ENCODE measurements at places on chromosomes 13 and 19.

- DNase-seq = no peak
These were observed 1.8 kb downstream of the SHISA7 start for GRCh38 chr19:55441319-55441691.

DNA sequence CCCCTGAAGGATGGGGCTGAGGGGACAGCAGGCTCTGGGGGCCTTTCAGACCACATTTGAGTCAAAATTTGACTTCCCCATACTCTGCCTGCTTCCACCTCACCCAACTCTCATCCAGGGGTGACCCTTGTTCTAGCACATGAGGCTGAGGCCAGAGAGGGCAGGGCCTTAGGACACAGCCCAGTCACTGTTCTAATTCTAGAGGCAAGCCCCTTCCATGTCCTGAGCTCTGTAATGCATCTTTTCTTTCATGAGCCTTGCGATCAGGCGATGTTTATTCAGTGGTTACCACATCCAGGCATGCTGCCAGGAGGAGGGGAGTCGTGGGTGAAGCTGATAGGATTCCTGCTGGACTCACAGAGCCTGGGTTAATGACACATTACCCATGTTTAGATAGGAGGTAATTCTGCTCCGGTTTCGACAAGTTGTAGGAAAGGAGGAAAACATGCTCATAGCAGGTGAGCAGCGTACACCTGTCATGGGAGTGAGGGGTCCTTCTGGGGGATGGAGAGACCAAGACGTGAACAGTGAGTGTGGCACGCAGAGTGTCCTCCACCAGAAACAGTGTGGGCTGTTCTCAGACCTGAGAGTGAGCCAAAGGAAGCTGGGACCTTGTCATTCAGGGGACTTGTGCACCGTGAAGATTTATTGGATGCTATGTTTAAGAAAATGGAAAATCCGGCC lies 9.3 kb downstream of the RPS9 start:
- peak; percentile 83 for DNase-seq

DNA sequence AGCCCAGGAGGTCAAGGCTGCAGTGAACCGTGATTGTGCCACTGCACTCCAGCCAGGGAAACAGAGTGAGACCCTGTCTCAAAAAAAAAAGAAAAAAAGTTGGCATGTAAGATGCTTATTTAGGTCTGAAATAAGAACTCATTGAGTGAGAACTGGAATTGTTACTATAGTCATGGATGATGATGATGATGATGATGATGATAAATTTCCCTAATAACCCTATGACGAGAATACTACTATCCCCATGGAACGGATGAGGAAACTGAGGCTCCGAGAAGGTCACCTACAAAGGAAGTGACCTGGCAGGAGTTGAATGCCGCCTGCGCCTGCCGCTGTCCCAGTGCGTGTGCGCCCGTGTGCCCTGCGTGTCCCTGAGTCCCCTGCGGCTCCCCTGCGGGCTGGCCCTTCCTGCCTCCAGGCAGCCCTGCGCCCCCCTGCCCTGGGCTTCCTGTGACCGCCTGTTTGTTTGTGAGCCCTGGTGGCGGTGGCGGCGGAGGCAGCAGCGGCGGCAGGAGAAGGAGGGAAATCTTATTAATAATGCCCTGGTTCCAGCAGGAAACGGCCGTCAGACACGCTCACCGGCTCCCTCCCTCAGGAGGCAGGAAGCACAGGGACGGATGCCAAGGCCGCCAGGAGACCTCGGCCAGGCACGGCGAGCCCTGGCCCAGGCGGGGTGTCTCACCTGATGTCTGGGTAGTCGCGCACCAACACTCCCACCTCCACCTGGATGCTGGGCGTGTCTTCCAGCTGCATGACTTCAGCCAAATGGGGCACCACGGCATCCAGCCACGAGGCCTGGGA lies 29.6 kb downstream of the EXOC3L2 start:
- DNase-seq = no peak

DNA sequence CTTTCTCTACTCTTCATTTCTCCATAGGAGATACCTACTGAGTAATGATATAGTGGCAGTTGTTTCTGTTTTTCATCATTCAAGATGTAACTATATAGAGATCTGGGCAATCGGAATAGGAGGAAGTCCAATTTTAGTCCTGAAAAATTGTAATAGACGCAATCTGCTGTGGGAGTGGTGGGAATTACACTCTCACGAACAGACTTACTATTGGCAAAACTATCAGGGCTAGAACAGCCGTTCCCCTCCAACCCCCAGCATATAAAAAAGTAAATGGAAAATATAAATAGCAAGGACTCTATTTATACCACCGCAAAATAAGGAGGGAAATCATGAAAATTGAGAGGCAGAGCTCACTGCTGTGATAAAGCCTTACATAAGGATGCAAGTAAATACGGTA lies 330.1 kb downstream of the FGF14 start:
- DNase-seq = no peak

GRCh38 chr19:55446060-55446459 lies 3.0 kb upstream of the SHISA7 start:
- no peak for DNase-seq

DNA sequence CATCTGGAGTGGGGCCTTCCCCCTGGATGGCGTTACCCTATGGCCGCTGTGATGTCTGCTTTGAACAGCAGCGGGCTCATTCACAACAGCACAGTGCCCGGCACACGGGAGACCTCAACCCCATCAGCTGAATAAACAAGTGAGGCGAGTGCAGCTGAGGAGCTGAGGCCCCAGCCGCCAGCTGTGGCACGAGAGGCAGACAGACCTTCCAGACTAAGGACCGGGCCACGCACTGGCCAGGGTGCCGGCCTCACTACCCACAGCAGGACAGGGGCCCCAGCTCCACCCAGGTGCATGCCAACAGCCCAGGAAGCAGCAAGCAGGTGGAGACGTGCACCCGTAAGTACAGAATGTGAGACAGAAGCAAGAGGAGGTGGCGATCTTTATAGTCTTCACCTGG lies 39.6 kb downstream of the STK24 start:
- no peak for DNase-seq

Measured in urothelium cell line (cell line).